ENCODE measurements at places on chromosomes 7 and 10.

- DNase-seq = no peak
Observed at GRCh38 chr7:74083928-74084721, 521 bp downstream of the LIMK1 start.

DNA sequence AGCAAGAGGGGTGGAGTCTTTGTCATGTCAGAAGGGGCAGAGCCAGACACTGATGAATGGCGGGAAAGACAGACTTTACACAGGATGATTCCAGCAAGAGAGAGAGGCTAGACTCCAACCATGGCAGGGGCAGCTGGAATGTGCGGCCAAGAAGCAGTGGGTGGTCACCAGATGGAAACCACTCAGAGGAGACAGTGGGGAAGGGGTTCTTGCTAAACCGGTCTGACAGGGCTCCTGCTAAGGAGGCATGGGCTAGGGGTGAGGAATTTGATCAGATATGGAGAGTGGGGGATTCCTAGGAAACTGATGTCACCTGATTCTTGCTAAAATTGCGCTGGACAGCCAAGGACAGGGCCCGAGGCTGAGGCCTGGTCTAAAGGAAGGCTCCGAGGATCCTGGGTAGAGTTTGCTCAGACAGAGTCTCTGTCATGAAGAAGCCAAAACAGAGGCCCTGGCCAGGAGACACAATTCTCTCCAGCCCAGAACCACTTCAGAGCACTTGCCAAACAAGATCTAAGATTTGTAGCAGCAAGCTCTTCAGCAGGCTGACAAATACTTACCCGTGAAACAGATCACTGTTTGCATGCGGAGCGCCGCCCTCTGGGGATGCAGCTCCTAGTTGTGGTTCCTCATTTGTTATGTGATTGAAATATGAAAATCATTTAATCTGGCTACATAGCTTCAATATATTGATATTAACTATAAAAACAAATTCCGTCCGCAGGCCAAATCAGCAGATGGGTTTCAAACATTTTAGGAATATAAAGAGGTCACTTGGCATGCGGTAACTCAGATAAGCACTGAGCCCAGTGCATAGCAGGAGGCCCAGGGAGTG, 377.0 kb downstream of the TCERG1L start:
- no peak for DNase-seq

- DNase-seq = no peak
Observed at GRCh38 chr10:76723844-76724243, 913.8 kb downstream of the KCNMA1 start.

GRCh38 chr7:54846273-54846672, 87.3 kb upstream of the SEC61G start:
- DNase-seq = no peak

- DNase-seq = no peak
Observed at GRCh38 chr10:20327954-20328353, 511.7 kb downstream of the PLXDC2 start.

DNA sequence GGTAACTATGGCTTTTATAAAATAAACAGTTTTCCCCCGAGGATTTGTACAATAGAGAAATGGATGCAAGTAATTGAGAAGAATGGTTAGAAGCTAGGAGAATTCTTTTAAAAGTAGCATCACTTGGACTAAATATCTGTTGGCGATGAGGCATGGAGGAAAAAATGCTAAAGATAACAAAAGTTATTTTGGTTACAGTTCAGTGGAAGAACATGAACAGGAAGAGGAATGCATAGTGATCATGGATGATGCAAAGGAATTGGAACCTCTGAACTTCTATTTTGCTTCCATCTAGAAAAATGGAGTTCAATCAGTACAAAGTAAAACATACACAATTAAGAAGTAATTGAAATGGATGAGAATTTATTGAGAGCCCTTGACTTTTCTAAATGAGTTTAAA, 32.9 kb downstream of the ENTPD1 start:
- DNase-seq = no peak

GRCh38 chr7:93156884-93157283, 8.7 kb upstream of the SAMD9L start:
- DNase-seq = no peak

- DNase-seq = no peak
Observed at GRCh38 chr10:86954681-86955500, 2.5 kb downstream of the MMRN2 start.

GRCh38 chr10:106938513-106938912, 226.0 kb downstream of the SORCS1 start:
- DNase-seq = no peak

GRCh38 chr7:123437447-123437995, 96.9 kb downstream of the IQUB start:
- no peak for DNase-seq

DNA sequence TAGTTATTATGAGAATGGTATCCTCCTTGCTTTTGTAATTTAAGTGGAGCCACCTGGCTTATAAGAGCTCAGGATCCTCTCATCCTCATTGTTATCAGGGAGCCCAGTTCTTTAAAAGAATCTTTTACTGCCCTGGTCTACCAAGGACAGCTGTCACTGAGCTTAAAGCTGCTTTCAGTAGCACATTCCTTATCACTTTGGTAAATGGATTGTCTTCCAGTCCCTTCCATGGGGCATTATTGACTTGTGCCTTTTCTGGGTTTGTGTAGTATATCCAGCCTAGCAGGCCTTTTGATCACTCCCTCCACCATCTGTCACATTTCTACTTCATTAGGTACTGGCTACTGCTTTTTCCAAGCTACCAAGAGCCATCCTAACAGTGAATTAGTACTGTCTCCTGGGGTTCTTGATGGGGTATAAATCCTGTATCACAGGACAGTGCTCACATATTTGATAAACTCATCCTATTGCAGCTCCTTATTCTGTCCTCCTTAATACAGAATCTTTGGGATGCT, 208.9 kb downstream of the TMEM26 start:
- DNase-seq = no peak

- no peak for DNase-seq
Observed at GRCh38 chr7:4136036-4136435, 546.1 kb upstream of the FOXK1 start.

GRCh38 chr10:132167976-132168375, 18.8 kb upstream of the DPYSL4 start:
- DNase-seq = no peak

- no peak for DNase-seq
Observed at GRCh38 chr10:102670871-102671434, 26.7 kb downstream of the TRIM8 start.

DNA sequence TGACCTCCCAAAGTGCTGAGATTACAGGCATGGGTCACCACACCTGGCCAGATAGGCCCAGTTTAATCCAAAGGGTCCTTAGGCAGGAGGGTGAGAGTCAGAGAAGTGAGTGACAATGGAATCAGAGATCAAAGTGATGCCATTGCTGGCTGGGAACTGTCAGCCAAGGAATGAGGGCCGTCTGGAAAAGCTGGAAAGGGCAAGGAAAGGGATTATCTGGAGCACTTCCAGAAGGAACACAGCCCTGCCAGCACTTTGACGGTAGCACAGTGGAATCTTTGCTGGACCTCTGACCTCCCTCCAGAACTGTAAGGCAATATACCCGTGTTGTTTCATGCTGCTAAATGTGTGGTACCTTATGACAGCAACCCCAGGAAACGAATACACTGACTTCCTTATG, 11.3 kb upstream of the TAS2R40 start:
- no peak for DNase-seq

Data from Panc1 (cell line).